ENCODE measurements at places on chromosomes 2 and 18. TPM values are rescaled to one million over a fixed set of nuclear protein-coding genes. Genes with fewer than 3 reads are reported as not detected.

DNA sequence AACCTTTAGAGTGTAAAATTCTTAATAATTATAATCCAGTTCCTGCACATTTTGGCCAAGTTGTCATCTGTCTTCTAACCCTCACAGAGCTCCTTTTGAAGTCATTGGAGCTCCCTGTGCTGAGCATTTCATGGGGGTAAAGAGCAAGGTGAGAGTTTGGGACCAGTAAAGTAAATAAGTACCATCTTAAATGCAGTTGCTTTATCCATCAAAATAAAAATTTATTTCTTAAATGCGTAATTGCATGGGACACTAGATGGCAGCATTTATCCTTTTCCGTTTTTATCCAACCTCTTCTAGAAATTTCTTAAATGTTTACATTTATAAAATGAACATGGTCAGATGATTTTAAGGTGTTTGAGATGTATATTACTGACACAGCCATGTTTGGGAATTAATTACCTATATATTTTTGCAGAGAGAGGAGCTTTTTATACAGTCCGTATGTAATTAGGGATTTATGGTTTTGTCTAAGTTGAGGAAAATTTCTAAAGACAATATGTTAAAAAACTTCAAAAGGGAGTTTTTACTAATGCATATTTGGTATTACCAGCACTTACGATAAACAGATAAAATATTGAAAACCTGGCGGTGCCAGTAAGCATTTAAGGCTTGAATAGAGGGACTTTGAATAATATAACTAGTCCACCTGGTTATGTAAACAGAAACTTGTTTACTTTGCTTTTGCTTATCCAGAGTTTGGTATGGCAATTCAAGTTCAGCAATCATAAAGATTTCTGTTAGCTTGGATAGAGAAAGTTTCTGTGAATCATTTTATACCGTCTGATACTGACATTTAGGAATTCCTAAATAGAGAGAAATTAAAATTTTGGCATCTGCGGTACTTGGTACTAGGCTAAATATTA is 54.5 kb downstream of the ACSL3 start:
- no peak for DNase-seq

GRCh38 chr2:46689993-46690392 is 210.6 kb downstream of the TMEM247 start:
- no peak for DNase-seq

GRCh38 chr2:234047361-234047760 is 3.1 kb upstream of the SPP2 start:
- DNase-seq = no peak

DNA sequence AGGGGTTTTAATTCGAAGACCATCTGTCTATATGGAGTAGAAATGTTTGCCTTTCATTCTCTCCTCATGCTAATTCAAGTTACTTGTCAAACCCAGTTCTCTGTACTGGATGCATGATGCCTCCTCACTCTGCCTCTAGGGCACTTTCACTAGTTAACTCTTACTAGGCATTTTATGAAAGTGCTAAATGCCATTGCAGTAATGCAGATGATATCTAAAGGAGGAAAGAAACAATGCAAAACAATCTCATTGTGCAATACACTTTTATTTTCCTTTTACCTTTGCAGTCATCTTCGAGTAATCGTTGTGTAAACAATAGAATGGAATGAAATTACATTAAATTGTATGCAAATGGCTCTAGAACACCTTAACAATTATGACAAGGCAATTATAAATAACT is 293.6 kb downstream of the STK39 start:
- no peak for DNase-seq

The FAM237A gene
- not detected for total RNA-seq

The SLC14A1 gene
- total RNA-seq = not detected

GRCh38 chr2:159708066-159708760 is 4.1 kb upstream of the MARCHF7 start:
- no peak for DNase-seq

- no peak for DNase-seq
Observed at GRCh38 chr2:231600619-231601355, 8.1 kb downstream of the TEX44 start.

GRCh38 chr2:43519643-43520221 is 76.1 kb downstream of the THADA start:
- DNase-seq = peak; percentile 29

The IL1RL1 gene
- total RNA-seq = not detected

DNA sequence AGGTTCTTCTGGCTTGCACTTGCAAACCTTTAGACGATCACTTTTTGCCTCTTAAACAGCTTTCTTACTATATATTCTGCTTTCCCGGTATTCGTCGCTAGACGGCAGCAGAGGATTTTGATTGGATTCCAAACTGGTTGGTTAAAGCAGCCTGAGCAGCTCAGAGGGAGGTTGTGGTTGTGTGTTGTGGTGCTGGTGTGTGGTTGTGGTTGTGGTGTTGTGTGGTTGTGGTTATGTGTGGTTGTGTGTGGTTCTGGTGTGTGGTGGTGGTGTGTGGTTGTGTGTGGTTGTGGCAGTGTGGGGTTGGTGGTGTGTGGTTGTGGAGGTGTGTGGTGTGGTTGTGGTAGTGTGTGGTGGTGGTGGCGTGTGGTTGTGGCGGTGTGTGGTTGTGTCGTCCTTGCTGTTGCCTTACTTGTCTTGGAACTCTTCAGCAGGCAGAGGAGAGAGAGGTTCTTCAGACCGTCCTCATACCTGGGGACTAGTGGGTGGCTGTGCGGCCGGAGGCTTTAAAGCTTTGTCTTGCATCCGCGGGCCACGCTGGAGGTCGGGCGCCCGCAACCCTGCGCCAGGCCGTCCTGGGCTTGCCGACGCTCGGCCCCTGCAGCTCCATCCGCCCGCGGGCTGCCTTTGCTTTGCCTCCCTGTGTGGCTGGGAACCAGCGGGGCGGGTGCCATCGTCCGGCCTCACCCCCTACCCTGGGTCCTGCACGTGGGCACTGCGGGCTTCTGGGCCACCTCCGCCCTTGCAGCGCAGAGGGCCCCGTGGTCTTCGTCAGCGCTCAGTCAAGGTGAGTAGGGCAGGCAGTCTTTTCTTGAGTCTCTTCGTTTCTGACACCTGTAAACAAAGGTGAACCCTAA is 190.8 kb downstream of the ARHGAP28 start:
- peak; percentile 90 for DNase-seq

The CCDC85A gene
- total RNA-seq = 0.47 TPM

GRCh38 chr18:23824240-23824639 is 135.0 kb downstream of the LAMA3 start:
- no peak for DNase-seq

- no peak for DNase-seq
Observed at GRCh38 chr2:224885836-224886547, 156.3 kb downstream of the DOCK10 start.

GRCh38 chr2:61218817-61219170 is 56.8 kb downstream of the C2orf74 start:
- DNase-seq = no peak

- DNase-seq = no peak
Observed at GRCh38 chr2:136059036-136059472, 58.9 kb downstream of the CXCR4 start.

GRCh38 chr2:14779252-14779651 is 146.7 kb downstream of the LRATD1 start:
- DNase-seq = no peak

DNA sequence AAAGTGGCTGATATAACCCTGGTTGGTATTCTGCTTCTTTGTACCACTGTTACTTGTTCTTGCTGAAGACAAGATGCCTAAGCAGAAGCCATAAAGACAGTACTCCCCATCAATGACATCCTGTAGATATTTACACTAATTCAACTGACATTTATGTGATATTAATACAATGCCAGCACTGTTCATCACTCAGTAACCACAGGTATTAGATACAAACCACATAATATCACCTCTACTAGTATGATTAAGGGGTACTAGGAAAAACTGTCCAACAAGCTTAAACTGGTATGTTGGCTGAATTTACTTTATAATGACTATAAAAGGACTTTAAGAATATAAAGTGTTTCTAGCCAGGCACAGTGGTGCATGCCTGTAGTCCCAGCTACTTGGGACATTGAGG is 65.8 kb downstream of the RTN4 start:
- no peak for DNase-seq

The SP110 gene
- 2.3 TPM for total RNA-seq

The ADNP2 gene
- 66.4 TPM for total RNA-seq

DNA sequence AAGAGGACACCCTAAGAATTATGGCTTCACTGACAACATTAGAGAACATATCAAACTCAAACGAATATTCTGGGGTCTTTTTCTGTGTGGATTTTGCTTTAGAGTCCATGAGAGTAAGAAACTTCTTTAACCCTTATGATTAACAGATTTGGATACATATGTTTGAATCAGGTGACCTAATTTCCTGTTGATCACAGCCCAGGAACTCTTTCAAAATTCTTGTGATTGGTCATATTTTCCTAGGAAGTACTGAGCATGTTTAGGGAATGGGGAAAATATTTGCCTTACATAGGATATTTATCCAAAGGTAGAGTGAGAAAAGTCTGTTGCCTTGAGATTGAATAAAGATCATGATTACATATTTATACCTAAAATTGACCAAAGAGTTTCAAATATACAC is 160.0 kb downstream of the KCNH7 start:
- DNase-seq = no peak

DNA sequence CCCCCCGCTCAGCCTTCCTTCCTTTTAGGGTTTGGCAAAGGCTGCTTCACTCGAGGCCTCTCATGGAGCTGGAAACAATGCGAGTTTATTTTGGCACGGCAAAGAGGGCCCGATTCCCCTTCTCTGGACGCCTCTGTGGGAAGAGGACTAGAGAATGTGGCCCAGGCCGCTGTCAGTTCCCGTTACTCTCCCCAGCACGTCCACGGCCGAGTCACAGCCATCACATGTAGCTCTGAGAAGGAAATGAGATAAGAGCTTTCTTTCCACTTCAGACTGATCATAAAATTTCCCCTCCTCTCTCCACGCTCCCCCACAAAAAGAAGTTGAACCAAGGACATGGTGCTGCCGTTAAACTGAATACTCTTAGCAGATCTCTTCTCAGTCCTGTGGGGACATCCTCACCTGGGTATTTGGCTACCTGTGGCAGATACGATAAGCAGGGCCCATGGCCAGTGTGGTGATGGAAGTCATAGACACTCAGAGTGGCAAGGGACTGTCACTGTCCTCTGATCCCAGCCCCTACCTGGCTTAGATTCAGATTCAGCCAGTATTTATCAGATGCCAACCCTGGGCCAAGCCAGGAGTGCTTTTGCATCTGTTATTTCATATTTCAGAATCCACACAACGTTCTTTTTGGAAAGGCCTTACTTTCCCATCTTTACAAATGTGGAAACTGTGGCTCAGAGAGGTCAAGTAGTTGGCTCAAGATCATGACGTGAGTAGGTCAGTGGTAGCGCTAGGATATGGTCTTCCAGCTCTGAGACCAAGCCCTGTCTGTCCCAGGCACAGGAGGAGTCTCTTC is 101.2 kb downstream of the MCFD2 start:
- DNase-seq = no peak

DNA sequence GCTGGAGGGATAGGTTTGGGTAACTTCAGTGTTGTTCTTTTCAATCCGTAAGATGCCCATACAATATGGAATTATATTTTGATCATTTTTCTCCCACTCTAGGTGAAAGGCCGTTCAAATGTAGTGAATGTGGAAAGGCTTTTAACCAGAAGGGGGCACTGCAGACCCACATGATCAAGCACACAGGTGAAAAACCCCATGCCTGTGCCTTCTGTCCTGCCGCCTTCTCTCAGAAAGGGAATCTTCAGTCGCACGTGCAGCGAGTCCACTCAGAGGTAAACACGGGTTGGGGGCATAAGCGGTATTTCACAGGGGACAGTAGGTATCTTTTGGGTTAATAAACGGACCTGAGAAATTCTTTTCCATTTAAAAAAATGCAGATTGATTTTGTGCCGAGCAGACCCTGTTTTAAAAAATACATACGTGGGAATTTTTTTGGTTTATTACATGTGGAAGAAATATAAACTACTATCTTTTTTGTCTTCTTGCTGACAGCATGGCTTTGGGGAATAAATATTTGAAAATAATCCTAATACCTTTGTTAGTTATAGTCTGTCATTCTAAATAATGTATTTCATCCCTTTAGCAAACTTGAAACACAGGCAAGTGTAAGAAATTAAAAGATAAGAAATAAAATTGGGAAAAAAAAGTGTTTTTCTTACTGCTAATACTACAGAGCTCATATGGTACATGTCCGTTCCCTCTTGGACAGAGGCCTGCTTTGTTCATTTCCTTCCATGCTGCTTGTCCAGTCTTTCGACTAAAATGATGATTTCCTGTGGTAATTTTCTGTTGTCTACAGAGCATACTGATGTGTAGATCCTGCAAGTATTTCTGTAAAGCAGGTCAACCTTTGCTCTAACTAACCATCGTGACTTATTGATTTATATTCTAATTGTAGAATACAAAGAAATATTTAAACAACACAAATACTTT is 53.3 kb downstream of the ZNF236 start:
- peak; percentile 86 for DNase-seq

The APCDD1 gene
- 1.0 TPM for total RNA-seq

Measured in GM23338 (cell line).